BJ (cell line): ENCODE measurements at places on chromosomes 12 and 14. TPM values are rescaled to one million over a fixed set of nuclear protein-coding genes. Genes with fewer than 3 reads are reported as not detected.

DNA sequence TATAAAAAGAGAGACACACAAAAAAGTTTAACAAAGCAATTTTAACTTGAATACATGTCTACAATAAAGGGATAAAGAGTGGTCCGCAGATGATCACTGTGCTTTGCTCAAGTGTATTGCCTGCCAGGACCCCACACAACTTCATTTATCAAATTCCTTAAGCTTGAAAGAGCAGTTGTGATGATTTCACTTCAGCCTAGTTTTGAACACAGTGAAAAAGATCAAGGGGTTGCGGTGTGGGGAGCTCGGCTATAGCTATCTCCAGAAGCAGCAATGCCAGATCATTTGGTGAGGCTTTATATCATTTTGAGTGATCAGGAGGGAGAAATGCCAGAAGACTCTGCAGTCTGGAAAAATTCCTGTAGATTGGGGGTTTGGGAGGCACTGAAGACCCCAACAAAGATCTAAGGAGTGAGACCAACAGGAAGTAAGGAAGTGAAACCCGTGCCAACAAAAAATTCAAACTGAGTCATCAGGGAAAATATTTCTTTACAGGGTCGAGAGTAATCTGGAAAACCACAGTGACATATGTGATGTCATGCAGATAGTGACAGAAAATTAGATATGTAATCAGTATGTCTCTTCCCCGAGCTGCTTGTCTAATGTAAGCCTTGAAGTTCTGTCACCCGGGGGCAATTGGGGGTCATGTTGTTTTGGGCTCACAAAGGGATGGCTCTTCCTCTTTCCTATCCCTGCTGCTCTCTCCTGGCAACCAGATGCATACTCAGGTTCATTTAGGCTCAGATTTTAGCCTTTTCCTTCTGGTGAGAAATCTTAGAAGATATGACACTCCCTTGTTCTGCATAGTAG lies 221.8 kb downstream of the MSRB3 start:
- DNase-seq, result no peak

DNA sequence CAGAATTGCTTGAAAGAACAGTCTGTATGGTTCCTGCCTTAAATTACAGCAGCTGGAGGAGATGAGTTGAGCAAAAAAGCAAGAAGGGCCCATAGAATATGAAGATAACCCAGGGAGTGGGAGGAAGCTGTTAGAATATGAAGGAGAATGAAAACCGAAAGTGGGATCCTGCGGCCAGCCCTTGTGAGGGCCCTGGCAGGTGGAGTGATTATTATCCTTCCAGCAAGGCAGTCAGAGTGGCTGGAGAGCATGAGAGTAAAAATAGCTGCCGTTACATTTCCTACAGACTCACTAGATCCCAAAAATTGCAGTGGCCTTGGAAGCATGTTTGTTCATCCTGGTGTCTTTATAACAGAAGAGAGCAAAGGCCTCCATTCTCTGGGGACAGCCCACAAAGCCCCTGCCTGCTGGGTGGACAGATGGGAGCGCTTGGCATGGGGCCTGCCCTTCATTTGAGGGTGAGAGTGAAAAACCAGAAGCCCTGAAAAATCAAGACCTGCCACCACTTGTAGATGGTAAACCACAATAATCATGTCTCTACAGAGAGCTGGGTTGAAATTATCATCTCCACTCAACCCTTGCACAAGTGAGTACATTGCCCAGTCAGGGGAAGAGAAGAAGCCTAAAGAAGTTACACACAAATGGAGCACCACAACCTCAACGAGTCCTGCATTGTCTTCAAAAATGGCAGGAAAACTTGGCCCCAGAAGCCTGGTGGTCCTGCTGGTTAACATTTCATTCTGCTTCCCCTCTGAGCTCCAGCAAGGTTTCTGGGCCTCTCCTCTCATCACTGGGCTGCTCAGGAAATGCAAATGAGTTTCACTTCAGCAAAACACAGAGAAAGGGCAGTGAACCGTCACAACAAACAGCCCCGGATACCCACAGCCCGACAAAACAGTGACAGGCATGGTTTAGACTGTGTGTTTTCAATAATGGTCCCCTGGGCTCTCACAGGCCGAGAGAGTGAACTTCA lies 20.5 kb downstream of the ZDHHC22 start:
- DNase-seq, result no peak

DNA sequence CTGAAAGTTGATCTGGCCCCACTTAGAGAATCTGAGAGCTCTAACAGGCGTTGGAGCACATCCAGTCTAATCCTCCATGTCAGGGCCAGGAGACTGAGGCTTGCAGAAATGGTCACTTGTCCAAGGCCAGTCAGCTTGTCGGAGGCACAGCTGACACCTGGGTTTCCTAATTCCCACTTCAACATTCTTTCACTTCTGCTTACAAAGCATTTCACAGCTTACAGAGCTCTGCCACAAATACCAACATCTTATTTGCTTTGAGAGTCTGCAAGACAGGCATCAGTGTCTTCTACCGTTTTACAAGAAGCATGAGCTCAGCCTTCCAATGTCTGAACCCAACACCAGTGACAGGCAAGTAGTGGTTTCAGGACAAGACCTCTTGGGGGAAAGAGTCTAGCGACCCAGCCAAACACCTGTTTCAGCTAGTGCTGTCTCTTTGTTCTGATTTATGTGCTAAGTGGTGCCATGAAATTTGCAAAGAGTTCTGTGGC lies 31.8 kb downstream of the ISCA2 start:
- DNase-seq, result no peak

Gene CRACR2A
- 1.4 TPM in 2 replicates for polyA plus RNA-seq

Gene RALGAPA1
- 4.7 and 8.5 TPM in 2 replicates for polyA plus RNA-seq
